Muscle of leg (tissue), 16 donors: ENCODE measurements at places on chromosomes 1 and 21. TPM values are rescaled to one million over a fixed set of nuclear protein-coding genes. Genes with fewer than 3 reads are reported as not detected.

The KRTAP19-7 gene
- not detected for total RNA-seq

- DNase-seq = no peak
These were observed 7.0 kb downstream of the EGLN1 start for GRCh38 chr1:231415018-231415583.

The WDR64 gene
- 0.04 TPM for total RNA-seq

- DNase-seq = no peak
These were observed 25.1 kb downstream of the ZNF124 start for GRCh38 chr1:247146671-247147070.

DNA sequence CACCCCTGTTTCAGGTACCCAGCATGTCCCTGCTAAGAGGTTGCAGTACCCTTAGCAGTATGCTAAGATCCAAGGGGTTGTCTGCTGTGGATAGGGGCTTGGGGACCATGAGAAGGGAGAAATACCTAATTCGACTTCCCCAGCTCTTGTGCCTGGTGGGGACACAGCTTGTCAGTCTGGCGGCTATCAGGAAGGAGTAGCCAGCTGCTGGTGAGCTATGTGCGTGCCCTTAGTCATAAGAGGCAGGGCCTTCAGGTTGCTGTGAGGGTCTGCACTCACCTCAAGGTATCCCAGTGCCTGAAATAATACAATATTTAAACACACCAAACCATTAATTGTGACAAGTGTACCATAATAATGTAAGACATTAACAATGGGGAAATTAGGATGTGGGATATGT is 205.1 kb upstream of the SGIP1 start:
- DNase-seq = no peak

DNA sequence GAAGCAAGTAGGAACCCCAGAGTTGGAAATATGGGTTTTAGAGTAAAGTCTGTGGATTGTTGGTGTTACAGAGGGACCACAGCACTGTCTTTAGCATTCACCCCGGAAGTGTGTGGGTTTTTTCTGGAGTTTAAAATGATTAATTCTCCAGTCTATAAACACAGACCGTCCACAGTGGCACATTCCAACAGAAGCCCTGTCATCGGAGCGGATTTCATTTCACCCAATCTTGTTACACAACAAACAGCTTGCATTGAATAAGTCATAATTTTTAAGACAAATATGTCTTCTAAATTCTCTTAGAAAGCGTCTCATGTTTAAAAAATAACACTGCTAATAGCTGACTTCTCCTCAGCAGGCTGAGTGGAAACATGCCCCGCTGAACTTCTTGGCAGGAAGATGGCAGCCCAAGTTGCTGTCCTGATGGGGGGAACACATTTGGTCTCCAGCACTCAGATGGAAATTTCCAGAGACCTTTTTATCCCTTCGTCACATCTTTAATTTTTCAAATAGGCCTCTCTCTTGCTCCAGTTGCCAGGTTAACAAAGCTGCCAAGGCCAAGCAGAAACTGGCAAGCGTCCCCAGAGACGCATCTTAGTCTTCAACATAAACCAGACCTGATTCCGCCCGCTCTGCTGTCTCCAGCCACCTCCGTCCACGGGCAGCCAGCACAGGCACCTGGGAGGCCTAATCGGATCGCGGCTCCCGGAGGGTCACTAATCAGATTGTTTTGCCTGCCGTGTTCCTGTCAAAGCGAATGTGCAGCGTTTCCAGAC is 28.8 kb upstream of the SLC19A1 start:
- DNase-seq = peak; percentile 55
